ENCODE measurements at places on chromosomes 11 and 22.
A peak's percentile ranks its signal among the peaks of the same experiment; 100 is the strongest.

DNA sequence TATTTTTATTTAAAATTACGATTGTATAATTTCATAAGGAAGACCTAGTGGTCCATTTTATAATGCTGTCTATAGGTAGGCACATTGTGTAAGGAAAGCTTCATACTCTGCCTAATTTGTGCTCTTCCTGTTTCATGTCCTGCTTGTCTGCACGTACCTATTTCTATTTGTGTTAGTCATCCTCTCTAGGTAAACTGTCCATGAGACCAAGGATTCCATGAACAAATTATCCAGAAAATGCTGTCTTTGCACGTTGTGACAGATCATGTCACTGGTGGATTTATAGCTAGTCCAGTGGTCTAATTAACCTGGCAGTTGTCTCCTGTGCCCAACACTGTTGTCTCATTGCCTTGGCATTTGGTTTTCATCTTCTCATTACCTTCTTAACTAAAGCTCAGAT lies 44.7 kb downstream of the DNAJC24 start:
- DNase-seq = no peak

DNA sequence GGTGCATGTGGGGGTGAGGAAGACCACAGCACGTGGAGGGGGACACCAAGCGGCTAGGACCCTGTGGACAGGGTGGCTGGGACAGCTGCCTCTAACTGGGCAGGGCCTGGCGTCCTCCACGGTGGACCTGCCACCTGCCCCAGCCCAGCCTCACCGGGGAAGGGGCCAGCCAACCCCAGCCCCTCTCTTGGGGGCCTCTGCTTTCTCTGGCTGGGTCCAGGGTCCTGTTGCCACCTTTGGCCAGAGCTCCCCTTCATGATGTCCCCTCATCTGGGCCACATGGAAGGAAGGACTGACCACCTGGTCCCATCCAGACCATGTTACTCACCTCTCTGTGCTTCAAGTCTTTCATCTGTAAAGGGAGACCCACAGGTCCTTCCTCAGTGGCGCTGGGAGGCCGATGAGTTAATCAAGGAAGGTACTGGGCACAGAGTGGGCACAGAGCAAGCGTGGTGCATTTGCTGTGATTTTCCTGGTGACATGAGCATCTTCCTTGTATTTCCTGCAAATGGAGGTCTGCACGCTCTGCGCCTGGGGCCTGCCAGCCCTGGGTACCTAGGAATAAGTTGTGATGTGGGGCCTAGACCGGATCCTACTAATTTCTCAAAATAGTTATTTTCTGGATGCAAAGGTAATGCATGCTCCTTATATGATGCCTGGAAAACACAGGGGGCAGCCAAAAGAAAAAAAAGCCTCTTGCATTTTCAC lies 538.4 kb downstream of the TBC1D22A start:
- DNase-seq = no peak

GRCh38 chr22:30043161-30043560 lies 37.1 kb upstream of the HORMAD2 start:
- no peak for DNase-seq

DNA sequence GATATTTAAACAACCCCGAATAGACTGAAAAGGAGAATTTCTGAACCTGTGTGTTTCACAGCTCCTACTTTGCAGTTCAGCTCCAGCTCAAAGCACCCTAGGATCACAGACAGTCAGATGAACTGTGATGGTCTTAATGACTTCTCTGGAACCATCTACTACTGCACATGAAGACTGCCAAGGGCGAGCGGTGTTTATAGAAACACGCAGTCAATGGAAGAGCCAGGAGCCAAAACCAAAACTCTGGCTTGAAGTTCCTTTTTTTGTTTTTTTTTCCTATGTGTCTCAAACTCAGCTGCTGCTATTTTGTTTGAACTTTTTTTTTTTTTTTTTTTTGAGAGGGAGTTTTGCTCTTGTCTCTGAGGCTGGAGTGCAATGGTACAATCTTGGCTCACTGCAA lies 382.6 kb upstream of the SYN3 start:
- peak; percentile 7 for DNase-seq

GRCh38 chr11:45887587-45887986 lies 2.1 kb downstream of the MAPK8IP1 start:
- no peak for DNase-seq

DNA sequence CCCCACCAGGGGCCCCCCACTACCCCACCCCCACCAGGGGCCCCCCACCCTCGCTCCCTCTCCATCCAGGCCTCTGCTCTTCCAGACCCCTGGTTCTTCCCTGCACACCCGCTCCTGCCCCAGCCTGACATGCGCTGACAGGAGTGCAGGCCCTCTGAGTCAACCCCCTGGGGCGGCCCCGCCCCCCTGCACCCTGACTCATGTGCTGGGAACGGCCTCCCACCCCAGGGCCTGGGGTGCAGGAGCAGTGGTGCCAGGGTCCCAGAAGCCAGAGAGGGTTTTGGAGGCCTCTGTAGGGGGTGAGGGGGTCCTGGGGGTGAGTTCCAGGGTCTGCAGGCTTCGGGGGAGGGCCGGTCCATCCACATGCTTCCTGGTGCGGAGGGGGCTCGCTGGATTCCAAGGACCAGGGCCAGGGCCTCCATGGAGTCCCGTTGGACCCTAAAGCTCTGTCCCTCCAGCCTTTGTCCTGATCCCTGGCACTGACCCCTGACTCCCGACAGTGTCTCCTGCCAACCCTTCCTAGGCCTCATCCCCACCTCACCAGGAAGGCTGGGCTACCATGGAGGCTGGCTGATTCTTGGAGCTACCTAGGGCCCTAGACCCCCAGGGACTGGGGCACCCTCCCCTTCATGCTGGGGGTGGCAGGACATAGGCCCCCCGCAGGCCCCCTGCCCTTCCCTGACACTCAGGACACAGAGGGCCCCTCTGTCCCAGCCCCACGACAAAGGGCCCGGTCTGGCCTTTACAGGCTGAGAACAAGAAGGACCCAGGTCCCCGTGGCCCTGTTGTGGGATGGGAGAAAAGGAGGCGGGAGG lies 583 bp upstream of the PKP3 start:
- DNase-seq = no peak

- DNase-seq = no peak
Observed at GRCh38 chr11:132718711-132719671, 813.3 kb downstream of the OPCML start.

GRCh38 chr11:78499971-78500370 lies 74.7 kb downstream of the NARS2 start:
- no peak for DNase-seq

GRCh38 chr22:50169774-50170341 lies 673 bp upstream of the PANX2 start:
- DNase-seq = no peak

DNA sequence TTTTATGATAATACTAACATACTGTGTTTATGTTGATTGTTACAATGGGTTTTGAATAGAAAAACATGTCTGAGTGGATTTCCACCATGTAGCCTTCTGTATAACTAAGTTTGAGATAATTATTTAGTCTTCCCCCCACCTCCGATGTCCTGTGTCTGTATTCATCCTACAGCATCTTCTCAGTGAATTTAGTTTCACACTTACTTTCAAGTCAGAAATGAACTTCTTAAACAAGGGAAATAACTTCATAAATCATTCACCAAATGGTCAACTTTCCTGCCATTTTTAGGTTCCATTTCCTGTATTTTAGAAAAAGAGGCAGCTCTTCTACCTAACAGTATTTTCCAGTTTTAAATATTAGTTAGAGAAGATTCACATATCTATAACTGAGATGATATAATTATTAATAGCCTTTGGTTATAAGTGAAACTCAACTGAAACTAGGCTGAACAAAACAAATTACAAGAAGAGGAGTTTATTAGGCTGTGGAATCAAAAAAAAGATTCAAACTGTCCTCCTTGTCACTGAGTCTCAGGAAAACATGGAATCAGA lies 3.5 kb downstream of the OR51B5 start:
- DNase-seq = no peak

DNA sequence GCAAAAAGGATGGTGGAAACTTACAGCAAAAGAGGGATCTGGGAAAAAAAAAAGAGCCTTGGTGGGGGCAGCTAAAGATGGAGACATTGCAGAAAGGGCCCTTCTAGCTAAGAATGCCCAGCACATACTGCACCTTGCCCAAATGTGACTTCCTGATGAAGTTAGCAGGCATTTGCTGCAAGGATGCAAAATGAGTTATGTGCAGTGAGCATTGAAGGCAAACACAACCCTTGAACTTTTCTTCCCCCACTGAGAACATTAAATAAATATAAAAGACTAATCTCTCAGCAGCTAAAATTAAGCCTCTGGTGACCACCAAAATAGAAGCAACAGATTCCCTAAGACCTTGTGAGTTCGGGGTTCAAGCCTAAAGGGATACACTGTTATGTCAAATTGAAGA lies 129.9 kb downstream of the ARL14EP start:
- DNase-seq = no peak

DNA sequence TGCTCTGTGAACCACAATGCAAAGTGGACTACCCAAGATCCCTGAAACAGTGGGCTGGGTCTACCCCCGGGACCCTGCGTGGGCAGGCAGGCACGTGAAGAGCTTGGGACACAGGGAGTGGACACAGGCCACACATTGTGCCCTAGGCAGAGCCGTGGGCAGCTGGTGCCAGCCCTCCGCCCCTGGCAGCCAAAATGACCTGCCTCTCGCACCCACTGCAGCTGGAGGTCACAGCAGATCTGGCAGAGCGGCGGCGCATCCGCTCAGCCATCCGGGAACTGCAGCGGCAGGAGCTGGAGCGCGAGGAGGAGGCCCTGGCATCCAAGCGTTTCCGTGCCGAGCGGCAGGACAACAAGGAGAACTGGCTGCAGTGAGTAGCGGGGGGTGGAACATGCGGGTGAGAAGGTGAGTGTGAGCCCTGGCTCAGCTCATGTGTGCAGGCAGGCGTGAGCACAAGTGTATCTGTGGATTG lies 6.7 kb downstream of the SMTN start:
- no peak for DNase-seq

- DNase-seq = no peak
Observed at GRCh38 chr11:1994121-1994520, 3.5 kb downstream of the H19 start.
